Mesothelial cell of epicardium (in vitro differentiated cells): ENCODE measurements at places on chromosomes 3 and 15. TPM values are rescaled to one million over a fixed set of nuclear protein-coding genes. Genes with fewer than 3 reads are reported as not detected.

- H3K27ac ChIP-seq = no peak overlapping the region
- no peak overlapping the region for H3K4me3 ChIP-seq
- DNase-seq = no peak
- peaks cover 27% of the 10 kb centered on the region for H3K27me3 ChIP-seq
Observed at GRCh38 chr3:99774467-99774866, 43.2 kb upstream of the CMSS1 start.

The ZMYND10 gene
- 0.54 to 1.00 TPM (median 0.83 TPM) in 3 replicates for total RNA-seq

DNA sequence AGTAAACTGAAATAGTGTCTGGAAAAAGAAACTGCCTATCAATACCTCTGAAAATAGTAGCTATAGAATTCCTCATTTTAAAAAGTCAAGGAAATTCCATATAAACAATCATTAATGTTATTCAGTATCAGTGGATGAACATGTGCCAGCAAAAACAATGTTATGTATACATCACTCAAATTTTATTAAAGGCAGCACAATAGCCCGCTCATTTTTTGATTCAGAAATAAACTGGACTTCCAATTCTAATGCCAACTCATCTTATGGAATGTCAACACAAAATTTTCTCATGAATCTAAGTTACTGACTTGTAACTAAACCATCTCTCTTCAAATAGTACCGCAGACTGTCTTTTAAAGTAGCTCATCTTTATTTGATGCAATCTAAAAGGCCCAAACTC lies 19.0 kb downstream of the THBS1 start:
- DNase-seq = no peak
- H3K4me1 ChIP-seq = peaks cover 21% of the 10 kb centered on the region
- no peak overlapping the region for H3K27ac ChIP-seq
- H3K4me3 ChIP-seq = no peak overlapping the region
- H3K27me3 ChIP-seq = no peaks in the 10 kb centered on the region

- no peak for DNase-seq
- H3K36me3 ChIP-seq = no peaks in the 10 kb centered on the region
- H3K4me3 ChIP-seq = no peak overlapping the region
- H3K4me1 ChIP-seq = peaks cover 7% of the 10 kb centered on the region
- no peaks in the 10 kb centered on the region for H3K27me3 ChIP-seq
Observed at GRCh38 chr3:156620260-156620659, 54.1 kb upstream of the TIPARP start.

The CCDC80 gene
- 126 to 134 TPM (median 133 TPM) in 3 replicates for total RNA-seq

GRCh38 chr3:45580112-45580765 lies 14.3 kb upstream of the LIMD1 start:
- peaks cover 7% of the 10 kb centered on the region for H3K4me1 ChIP-seq
- H3K36me3 ChIP-seq = no peaks in the 10 kb centered on the region
- H3K27ac ChIP-seq = no peak overlapping the region
- DNase-seq = no peak
- no peak overlapping the region for H3K4me3 ChIP-seq

The ACSBG1 gene
- total RNA-seq = 0.57 to 1.2 TPM (median 0.73 TPM) in 3 replicates

DNA sequence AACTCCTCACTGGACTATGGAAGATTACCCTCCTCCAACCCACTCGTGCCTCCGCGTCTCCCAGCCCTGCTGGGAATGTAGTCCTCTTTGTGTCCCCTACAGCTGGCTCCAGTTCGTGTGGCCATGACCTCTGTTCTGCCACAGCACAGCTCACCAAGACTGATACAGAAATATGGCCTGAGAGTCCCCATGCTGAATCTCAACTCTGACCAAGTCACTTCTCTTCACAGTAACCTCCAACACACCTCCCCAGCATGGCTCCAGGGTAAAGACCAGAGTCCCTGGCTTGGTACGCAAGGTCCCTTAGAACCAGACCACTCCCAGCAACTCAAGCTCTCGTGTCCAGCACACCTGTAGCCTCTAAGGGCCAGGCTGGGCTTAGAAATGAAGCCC lies 2.3 kb upstream of the COL7A1 start:
- H3K27me3 ChIP-seq = peaks cover 11% of the 10 kb centered on the region
- H3K4me1 ChIP-seq = peaks cover 40% of the 10 kb centered on the region
- DNase-seq = no peak
- no peak overlapping the region for H3K4me3 ChIP-seq
- peak overlapping the region; percentile 66 for H3K27ac ChIP-seq

DNA sequence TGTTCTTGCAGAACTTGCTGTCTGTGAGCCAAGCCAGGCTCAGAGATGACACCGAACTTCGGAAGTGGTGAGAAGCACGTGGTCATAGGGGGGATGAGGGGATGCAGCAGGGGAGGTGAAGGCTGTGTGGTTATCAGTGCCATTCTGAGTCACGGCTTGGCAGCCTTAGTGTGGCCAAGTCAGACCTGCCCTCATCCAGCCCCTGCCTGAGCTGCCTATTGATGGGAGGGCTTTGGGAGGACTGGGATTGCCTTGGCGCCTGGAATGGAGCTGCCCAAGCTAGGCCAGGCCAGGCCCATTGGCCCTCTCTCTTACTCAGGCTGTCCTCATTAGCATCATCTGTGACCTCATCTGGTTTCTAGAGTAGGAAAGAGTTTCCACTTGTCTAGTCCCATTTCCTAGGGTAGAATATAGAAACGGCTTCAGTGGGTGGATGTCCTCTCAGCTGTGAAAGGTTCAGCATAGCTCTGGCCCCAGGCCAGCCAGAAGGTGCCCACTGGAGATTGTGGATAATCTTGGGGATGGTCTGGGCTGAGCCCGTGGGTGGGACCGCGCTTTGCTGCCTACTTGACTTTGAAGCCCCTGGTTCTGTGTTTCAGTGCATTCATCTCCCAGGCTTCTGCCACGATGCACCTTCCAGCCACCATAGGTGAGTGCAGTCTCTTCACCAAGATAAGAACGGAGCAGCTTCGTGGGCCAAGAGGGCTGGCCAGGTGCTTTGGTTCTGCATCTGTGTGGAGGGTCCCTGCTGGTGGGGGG lies 7.2 kb downstream of the FAH start:
- H3K27ac ChIP-seq = peak overlapping the region; percentile 30
- H3K36me3 ChIP-seq = peaks cover 39% of the 10 kb centered on the region
- DNase-seq = no peak
- H3K4me1 ChIP-seq = peaks cover 26% of the 10 kb centered on the region

DNA sequence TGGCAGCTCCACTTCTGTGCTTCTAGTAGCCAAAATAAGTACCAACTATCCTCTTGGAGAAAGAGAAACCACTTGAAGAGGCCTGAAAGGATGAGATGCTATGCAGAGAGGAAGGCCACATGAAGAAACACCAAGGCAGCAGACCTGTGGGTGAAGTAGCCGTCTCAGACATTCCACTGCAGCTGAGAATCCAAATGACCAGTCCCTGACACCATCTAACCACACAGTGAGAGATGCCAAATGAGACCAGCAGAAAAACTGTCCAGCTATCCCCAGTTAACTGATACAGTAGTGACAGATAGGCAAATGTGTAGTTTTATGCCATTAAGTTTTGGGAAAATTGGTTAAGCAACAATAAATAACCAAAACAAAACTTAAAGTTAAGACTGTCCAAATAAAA lies 47.9 kb upstream of the ZSCAN2 start:
- no peak overlapping the region for H3K4me3 ChIP-seq
- DNase-seq = no peak
- H3K27ac ChIP-seq = no peak overlapping the region

DNA sequence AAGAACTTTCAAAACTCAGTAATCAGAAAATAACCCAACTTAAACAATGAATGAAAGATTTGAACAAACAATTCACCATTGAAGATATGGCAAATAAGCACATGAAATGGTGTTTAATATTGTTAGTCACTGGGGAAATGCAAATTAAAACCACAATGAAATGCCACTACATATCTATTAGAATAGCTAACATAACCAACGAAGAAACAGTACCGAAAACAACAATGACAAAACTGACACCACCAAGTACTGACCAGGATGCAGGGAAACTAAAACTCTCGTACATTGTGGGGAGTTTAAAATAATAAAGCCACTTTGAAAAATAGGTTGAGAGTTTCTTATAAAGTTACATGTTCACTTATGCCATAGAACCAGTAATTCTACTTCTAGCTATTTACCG lies 69.1 kb downstream of the KBTBD8 start:
- H3K27me3 ChIP-seq = no peaks in the 10 kb centered on the region
- H3K4me1 ChIP-seq = peaks cover 2% of the 10 kb centered on the region
- no peaks in the 10 kb centered on the region for H3K36me3 ChIP-seq
- H3K27ac ChIP-seq = no peak overlapping the region

The CHL1 gene
- not detected in 3 replicates for total RNA-seq

The PLA1A gene
- not detected in 3 replicates for total RNA-seq

The ATP11B gene
- total RNA-seq = 72.3 to 76.1 TPM (median 73.9 TPM) in 3 replicates

DNA sequence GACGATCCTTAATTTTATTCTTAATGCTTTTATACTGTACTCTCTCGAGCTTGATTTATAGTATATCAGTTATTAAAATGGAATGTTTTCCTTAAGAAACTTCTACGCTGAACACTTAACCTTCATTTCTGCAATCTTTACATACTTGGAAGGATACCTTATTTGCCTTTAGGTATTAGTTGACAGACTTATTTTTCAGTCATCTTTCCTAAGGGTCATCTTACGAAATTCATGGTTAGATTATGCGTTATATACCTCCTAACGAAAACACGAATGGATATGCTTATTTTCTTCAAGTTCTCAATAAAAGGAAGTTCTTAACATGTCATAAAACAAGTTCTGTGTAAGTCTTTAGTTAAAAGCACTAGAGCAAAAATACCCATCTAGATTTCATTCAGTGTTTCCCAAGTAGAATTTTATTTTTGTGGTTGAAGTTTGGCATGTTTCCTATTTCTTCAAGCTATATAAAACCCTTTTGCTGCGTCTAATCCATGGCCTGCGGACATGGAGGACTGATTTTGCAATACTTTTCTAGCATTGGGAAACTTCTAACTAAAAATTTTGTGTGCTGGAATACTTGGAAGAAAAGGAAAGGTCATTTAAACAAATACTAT lies 231.3 kb downstream of the TP63 start:
- H3K4me1 ChIP-seq = peaks cover 8% of the 10 kb centered on the region
- H3K27me3 ChIP-seq = no peaks in the 10 kb centered on the region
- peaks cover 7% of the 10 kb centered on the region for H3K36me3 ChIP-seq
- no peak for DNase-seq
- H3K27ac ChIP-seq = peak overlapping the region; percentile 62

The SLC51A gene
- 0.57 to 0.80 TPM in 2 of 3 replicates, not detected in the other for total RNA-seq

The KNG1 gene
- not detected in 3 replicates for total RNA-seq

DNA sequence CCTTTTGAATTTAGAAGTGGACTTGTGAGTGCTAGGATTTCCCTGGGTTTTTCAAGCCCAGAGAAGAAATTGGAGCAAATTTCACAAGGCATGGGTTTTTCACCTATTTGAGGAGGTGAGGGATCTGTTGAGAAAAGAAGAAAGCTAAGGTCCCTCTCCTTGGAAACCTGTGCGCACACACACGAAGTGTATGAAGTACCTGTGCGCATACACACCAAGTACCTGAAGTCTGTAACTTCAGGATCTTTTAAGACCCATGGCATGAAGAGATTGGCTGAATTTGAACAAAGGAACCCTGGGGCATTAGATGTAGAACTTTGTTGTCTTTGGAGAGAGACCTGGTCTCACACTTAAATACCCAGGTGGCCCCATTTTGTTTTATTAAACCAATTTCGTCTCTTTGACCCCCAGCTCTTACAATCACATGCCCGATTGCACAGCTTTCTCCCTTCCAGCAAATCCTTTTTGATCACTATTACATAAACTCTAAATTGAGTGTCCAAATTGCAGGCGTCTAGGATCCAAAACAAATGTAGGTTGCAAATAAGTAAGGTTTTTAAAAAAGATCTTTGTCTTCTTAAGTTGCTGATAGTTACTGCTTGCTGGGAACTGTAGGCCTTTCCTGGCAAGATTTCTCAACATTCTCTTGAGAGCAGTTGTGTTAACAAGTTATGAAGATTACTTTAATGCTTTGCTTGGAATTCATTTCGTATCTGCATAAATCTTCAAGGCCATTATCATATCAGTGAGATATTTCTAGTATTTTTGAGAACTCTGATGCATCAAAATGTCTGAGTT lies 64.3 kb downstream of the CMTM8 start:
- H3K36me3 ChIP-seq = no peaks in the 10 kb centered on the region
- peaks cover 37% of the 10 kb centered on the region for H3K4me1 ChIP-seq
- H3K27ac ChIP-seq = peak overlapping the region; percentile 96
- no peaks in the 10 kb centered on the region for H3K27me3 ChIP-seq
- DNase-seq = no peak
- H3K4me3 ChIP-seq = peak overlapping the region; percentile 11

DNA sequence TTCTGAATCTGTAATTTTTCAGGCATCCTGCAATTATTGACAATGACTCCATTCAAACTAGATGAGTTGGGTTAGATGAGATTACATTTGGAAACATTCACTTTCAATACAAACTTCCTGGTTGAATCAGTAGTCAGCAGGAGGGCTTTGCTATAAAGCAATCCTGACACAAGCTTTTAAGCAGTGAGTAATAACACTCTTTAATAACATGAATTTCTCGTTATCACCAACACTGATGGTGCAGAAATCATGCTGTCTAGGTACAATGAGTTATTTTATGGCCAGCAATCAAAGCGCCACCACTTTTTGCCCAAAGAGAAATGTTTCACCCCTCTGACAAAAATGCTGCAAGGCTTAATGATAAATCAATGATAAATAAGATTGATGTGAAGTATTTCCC lies 474.8 kb upstream of the CNTN4 start:
- no peaks in the 10 kb centered on the region for H3K27me3 ChIP-seq
- no peak for DNase-seq
- H3K27ac ChIP-seq = no peak overlapping the region
- no peak overlapping the region for H3K4me3 ChIP-seq

- H3K4me3 ChIP-seq = no peak overlapping the region
- no peak overlapping the region for H3K27ac ChIP-seq
- peaks cover 20% of the 10 kb centered on the region for H3K4me1 ChIP-seq
Observed at GRCh38 chr15:58459560-58459959, 27.8 kb downstream of the LIPC start.

The PLCD1 gene
- total RNA-seq = 19.0 to 20.8 TPM (median 20.7 TPM) in 3 replicates

The TMCO5A gene
- not detected in 3 replicates for total RNA-seq

DNA sequence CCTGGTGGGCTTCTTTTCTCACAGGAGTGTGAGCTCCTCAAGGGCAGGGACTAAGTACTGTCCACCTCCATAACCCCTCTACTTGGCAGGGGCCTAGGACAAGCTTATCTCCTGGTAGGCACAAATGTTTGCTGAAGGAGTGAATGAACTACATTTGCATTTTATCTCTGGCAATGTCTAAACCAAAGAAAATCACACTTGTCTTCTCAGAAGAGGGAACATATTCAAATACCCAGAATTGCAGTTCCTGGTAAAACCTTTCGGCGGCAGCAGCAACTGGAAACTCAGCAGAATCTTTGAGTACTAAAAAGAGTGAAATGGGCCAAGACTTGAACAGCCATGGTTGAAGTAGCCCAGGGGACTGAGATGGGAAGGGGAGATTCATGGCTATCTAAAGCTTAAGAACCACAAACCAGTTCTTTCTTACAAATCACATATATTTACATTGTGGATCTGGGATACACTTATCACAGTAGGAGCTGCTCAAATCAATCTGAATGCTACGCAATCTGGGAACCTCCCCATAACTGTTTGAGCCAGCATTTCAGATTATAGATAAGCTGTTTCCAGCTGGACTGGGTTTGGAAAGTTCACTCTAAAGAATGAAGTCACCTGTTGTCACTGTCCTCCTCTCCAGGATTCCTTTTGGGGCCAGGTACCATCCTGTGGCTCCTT lies 18.7 kb upstream of the PTPN9 start:
- H3K27me3 ChIP-seq = no peaks in the 10 kb centered on the region
- H3K36me3 ChIP-seq = peaks cover 26% of the 10 kb centered on the region
- H3K4me1 ChIP-seq = no peaks in the 10 kb centered on the region
- no peak overlapping the region for H3K27ac ChIP-seq
- no peak overlapping the region for H3K4me3 ChIP-seq

- no peaks in the 10 kb centered on the region for H3K36me3 ChIP-seq
- H3K27ac ChIP-seq = no peak overlapping the region
- H3K4me1 ChIP-seq = no peaks in the 10 kb centered on the region
- no peak overlapping the region for H3K4me3 ChIP-seq
Observed at GRCh38 chr3:11136116-11136515, 18.2 kb upstream of the HRH1 start.
